Stimulated activated CD4-positive, alpha-beta T cell treated with anti-CD3 and anti-CD28 coated beads, TNF-alpha, amount 100 ng/mL, for 24 hours (primary cell): ENCODE measurements at places on chromosomes 3 and 15.

- DNase-seq = no peak
Measured at GRCh38 chr15:97215629-97216028, 744.9 kb upstream of the ARRDC4 start.

DNA sequence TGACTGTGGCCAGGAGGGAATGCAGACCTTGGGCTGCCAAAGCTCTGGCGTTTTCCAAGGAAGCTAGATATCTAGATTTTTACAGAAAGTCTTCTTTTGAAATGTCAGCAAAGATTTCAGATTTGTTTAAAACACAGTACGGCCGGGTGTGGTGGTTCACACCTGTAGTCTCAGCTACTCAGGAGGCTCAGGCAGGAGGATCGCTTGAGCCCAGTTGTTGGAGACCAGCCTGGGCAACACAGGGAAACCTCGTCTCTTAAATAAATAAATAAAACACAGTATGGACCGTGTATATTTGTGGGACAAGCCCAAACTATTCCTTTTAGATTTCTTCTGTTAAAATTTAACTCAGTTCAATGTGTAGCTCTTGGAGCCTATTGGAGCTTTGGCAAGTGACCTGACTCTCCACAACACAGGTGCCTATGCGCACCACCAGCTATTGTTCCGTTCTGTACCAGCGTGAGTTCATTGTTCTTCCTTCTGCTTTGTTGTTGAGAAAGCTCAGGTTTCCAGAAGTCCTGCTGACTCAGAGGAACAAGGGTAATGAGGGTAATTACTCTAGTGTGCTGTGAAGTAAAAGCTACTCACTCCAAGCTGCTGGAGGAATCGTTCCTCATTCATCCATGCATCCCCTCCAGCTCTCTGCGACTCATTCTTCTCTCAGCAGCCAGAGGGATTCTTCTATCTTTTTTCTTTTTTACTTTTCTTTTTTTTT is 73.1 kb upstream of the SLC6A6 start:
- DNase-seq = no peak

GRCh38 chr15:36905908-36906307 is 194.4 kb downstream of the MEIS2 start:
- DNase-seq = no peak

DNA sequence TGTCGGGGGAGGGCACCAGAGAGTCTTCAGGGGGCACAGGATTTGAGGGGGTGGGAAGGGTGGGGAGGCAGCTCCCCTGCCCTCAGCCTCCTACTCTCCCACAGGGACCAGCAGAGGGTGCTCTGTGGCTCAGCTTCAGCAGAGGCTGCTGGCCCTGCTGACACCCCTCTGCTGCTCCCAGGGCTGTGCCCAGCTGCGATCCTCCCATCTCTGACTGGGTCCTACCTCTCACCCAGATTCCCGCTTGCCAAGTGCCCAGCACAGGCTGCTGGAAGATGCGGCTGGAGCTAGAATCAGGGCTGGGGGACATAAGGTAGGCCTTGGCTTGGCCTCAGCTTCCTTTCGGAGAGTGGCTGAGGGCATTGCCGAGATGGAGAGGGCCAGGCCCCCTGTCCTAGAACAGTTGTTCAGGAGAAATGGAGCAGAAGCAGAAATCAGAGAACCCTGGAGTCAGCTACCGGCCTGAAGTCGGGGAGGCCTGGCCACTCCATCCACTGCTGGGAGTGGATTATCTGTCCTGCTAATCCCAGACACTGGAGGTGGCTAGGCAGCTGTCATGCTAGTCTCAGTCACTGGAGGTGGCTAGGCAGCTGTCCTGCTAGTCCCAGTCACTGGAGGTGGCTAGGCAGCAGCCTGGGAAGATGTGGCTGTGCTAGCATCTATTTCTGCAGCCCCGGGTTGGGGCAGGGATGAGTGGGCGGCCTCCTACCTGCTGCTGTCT is 3.9 kb downstream of the GRM2 start:
- DNase-seq = no peak

DNA sequence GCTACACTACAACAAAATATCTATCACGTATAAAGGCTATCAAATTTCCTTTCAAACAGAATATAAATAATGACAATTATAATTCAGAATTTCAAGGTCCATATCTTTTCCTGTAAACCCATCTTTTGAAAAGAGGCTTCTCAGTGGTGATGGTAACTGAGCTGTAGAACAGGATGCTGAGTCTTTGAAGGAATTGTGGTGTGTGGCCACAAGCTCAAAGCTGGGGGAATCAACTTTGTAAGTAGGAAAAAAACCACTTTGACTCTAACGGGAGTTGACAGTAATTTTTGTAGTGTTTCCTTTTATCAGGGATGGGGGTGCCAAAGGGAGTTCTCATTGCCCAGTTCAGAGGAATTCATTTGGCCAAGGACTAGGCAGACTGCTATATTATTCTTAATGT is 13.3 kb upstream of the ZCWPW2 start:
- DNase-seq = no peak

GRCh38 chr15:100771746-100772145 is 107.9 kb upstream of the ALDH1A3 start:
- DNase-seq = no peak

DNA sequence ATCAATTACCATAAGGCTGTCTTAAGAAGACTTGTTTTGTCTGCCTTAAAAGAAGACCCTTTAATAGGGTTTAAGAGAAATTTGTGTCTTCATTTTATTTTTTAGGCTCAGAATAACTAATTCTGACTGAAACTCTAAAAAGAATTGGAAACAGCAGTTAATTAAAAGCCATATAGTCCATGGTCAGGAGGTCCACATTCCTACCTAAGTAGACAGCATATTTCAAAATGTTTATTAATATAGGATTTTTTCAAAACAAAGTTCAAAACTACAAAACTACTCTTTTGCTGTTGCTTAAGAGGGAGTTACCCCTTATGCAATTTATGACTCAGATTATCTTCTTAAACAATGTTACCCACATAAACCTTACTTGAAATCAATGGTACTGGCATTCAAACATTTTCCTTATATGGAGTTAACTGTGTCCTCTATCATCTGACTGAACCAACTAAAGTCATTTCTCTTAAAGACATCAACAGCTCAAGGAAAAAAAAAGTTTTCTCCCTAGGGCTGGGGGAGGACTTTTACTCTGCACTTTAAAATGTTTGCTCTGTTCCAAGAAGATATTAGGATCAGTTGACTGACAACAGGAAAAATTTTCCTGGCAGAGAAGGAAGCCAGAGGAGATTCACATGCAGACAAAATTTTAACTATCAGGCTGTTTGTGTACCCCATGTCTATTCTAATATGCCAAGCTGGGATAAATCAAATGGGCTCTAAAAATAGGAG is 56.8 kb upstream of the NANOGP8 start:
- DNase-seq = no peak

GRCh38 chr3:123792473-123793201 is 91.5 kb downstream of the MYLK start:
- no peak for DNase-seq

DNA sequence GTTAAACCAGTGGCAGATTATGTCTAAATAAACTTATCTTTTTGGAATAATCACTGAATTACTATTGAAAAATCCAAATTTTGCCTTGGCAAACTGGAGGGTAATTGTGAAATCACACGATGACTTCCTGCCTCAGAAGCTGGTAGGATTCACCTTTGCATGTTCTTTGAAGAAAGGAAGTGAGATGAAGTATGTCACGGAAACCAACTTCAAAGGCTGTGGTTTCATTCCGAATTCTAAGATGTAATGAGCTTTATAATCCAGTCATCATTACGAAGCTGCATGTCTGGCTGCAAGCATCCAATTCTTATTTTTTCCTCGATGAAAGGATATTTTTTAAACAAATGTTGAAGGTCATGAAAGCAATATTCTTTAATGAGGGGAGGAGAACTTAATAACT is 15.0 kb upstream of the ZBED2 start:
- DNase-seq = no peak

DNA sequence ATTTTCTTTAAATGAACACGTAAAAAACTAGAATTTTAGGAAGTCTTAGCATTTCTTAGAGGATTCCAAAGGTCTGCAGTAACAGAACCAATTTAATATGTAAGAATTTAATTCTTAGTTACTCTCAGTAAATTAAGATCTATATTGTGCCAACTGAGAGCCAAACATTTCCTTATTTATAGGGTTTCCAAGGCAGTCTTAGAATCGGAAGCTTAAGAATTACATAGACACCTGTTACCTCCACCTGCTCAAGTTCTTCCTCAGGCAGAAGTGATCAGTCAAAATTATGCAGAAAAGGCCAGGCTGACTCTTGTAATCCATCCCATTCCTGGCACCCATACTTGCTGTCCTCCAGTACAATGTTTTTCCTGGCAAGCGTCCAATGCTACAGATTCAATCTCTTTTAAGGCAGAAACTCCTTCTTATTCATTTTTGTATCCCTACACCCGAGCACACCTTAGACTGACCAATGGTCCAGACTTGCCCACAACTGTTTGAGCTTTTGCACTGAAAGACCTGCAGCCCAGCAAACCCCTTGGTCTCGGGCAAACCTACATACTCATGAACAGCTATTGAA is 64.3 kb downstream of the NCEH1 start:
- no peak for DNase-seq

- peak; percentile 7 for DNase-seq
Measured at GRCh38 chr15:62658498-62658897, 384.0 kb upstream of the TPM1 start.

DNA sequence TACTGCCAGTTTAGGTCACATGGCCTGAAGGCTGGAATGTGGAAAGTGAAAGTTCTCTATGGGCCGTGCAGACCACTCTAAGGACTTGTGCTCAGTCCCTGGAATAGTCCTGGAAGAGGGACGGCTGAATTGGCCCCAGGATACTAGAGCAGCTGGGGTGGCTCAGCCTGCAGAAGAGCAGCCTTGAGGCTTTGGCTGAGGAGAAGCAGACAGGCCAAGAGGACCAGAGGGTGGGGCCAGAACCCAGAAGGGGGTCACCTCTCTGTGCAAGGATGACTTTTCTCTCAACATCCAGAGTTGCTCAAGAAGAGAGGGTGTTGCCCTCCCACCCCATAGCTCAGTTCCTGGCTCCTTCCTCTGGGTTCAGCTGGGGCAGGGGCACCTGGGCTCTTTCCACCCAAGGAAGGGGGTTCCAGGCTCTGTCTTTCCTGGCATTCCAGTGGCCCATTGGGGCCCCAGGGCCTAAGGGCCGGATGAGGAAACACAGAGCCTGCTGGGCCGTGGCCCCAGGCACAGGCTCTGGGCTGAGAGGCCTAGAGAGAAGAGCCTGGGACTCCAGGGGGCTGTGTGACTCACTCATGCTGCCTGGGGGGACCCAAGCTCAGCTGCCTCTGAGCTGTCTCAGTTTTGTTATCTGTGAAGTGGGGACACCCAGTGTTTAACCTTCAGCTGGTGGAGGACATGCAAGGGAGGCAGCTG is 8.5 kb upstream of the FBLN2 start:
- DNase-seq = no peak

DNA sequence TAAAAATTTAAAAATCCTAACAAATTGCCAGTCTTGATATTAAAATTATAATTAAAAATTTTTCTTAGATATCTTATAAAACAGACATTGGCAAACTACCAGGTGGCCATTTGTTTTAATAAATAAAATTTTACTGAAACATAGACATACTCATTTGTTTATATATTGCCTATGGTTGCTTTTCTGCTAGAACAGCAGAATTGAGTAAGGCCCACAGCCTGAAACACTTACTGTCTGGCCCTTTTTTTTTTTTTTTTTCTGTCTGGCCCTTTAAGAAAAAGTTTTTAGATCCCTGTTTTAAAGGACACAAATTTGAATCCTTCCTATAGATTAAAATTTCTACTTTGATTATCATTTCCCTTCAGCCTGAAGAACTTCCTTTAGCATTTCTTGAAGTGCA is 60.5 kb upstream of the CTDSPL2 start:
- DNase-seq = no peak

DNA sequence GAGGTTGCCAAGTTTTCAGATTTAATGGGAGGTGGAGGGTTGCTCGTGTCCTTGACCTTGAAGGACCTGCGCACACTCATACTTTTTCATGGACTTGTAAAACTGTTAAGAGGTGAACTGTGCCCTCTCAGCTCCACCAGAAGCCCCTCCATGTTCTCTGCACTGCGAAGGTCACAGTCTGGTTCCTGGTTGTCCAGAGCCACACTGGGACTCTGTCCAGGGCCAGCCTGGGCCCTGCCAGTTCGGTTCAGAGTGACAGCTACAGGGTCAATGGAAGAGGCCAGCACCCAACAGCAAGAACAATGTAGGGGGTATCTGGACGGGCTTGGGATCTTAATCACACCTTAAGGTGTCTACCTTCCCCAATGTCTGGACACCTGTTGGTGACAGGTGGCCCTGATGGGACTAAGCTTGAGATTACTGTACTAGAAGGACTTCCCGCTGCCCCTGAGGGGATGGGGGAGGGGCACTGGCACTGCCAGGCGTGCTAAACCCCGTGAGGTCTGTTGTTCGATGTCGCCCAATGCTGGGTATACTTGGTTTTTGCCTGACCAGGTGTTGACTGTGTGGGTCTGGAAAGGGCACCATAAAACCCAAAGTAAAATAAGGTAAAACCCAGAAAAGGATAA is 34.7 kb downstream of the GRK7 start:
- DNase-seq = no peak
